Stimulated activated CD8-positive, alpha-beta memory T cell treated with anti-CD3 and anti-CD28 coated beads, Interleukin-4, amount 100 ng/mL, for 1 hour (primary cell): ENCODE measurements at places on chromosomes 3 and 15.

- no peak for DNase-seq
Observed at GRCh38 chr3:12948891-12949711, 107.7 kb upstream of the RPL32 start.

DNA sequence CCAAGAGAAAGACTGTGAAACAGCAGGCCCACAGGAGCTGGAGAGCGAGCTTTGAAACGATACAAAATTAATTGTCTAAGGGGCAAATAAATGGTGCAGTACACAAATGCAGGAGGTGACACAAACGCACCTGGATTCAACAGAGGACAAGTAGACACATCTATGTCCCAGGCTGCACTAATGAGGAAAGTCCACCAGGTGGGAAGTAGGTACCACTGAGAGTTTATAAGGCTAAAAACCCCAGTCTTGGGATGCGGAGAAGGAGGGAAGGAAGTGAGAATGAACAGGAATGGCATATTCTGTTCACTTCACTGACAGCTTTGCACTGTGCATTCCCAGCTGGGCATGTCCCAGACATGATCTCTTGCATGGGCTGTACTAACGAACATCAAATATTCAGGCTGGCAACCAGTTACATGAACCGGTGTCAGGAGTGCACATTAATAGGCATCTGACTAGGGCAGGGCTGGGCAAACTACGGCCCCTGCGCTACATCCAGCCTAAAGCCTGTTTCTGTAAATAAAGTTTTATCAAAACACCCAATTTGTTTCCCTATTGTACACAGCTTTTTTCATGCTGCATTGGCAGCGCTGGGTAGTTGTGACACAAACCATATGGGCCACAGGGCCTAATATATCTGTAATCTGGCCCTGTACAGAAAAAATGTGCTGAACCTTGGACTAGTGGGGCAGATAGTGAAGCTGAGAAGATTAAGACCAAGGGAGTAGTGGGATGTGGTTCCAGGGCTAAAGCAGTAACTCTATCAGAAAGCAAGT, 107.0 kb downstream of the IGF2BP2 start:
- no peak for DNase-seq

DNA sequence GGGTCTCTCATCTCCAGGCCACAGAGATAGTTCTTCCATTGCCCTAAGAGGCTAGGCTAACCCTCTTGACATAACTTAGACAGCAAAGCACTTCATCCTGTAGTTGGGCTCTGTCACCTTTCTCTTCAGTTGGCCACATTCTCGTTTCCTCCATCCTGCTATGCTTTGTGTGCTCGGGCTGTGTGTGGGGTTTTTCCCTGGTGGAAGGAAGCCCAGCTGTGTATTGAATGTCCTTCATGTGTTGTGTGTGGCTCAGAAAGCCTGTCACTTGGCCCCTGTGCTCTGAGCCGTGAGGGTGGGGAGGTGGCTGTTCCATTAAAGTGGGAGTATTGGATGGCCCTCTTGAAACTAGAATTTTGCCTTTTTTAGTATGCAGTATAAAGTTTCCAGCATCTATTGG, 8.8 kb upstream of the EXOG start:
- no peak for DNase-seq

DNA sequence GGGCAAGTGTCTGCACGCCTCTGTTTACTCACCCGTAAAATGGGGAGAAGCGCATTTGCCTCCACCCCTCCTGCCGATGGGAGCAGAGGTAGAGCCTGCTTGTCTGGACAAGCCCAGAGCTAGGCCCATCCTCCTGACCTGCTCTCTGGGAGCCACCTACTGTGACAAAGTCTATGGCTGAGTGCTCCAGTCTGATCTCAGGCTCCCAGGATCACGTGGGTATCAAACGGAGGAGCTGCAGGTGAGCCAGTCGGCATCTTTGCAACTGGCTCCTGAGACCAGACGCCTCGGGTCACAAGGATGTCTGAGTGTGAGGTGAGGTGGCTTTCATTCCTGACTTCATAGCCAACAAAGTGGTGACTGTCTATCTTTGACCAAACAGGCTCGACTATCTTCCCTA, 2.1 kb upstream of the ALDH1A3 start:
- DNase-seq: no peak

DNA sequence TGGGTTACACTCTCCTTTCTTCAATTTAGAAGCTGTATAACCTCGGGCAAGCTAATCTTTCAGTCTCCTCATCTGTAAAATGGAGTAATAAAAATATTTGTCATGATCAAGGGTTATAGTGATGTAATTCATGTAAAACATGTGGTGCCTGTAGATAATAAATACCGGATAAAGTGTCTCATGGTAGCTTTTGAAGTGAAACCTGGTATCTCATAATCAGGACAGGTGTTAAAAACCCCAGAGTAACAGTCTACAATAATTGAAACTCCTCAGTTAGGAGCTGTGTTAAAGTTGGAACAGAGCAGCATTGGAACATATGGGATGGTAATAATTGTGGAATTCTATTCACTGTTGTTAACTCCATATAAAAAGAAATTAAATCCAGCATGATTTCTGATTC, 884 bp upstream of the KNL1 start:
- DNase-seq: no peak

DNA sequence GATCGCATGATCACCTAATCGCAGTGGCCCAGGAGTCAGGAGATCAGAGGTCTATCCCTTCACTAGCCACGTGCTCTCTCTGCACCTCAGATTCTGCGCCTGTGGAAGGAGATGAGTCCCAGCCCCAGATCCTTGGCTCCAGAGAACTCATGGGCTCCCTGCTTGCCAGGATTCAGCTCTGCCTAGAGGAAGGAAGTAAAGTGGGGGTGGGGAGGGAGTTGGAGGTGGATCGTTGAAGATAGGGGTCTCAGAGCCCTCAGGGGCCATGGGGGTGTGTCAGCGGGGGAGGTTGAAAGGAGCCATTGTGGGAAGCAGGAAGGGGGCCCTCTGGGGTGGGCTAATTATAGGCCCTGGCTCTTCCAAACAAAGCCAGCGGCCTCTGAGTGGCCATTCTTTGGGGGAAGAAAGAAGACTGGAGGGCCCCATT, 11.3 kb upstream of the STRA6 start:
- DNase-seq: no peak

DNA sequence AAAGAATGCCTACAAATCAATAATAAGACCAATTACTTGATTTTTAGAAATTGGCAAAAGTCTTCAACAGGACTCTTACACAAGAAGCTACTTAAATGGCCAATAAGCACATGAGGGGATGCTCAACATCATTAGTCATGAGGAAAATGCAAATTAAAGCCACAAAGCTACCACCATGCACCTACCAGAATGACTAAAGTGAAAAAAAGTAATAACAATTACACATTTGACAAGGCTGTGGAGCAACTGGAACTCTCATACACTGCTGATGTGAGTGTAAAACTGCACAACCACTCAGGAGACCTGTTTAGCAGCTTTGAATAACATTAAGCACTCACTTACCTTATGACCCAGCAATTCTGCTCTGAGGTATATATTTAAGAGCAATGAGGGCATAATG, 68.4 kb downstream of the PPCDC start:
- DNase-seq: no peak

DNA sequence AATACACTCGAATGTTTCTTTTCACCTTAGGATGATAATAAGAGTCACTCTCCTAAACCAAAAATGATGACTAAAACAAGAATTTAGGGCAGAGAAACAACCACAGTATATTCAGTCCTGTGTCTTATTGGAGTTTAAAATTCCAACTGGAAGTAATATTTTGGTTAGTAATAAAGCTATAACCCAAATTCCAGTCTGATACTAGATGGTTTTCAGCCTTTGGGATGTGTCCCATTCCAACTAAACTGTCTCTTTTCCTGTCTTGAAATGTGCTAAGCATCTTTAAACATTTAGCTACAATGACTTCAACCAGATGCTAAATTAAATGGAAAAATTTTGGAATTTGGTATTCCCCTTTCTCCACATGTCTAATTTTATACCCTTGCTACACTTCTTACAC, 510.0 kb downstream of the ROBO1 start:
- DNase-seq: no peak

- DNase-seq: no peak
Observed at GRCh38 chr3:87090631-87091030, 99.7 kb upstream of the VGLL3 start.

- DNase-seq: no peak
Observed at GRCh38 chr3:37968813-37969595, 21.6 kb upstream of the VILL start.

DNA sequence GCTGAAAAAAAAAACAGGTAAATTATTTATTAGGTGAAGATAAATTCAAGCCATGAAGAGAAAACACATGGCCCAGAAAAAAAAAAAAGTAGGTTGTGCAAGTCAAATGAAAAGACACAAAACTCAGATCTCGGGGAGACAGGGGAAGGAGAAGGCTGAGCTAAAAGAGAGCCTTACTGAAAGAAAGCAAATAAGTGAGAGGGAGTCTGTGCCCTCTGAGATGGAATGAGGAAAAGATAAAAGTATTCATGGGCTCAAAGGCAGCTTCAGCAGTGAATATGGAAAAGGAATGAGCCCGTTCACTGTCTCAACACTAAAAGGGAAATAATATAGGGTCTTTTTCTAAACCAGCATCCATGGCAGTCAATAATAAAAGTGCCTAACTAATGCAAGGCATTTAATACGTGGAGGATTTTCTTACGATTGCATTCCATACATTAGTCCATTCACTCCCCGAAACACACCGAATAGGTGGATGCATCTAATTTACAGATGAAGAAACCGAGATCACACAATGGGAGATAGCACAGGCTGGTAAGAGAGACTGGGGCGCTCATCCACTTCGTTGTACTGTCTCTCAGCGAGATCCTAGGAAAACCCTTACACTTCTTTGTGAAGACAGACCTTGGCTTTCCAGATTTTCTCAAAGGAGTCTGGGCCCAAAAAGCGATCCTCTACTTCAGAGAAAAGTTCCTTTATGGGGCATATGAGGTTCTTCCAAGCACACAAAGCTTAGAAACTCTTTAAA, 1.1 kb downstream of the TFDP2 start:
- no peak for DNase-seq

DNA sequence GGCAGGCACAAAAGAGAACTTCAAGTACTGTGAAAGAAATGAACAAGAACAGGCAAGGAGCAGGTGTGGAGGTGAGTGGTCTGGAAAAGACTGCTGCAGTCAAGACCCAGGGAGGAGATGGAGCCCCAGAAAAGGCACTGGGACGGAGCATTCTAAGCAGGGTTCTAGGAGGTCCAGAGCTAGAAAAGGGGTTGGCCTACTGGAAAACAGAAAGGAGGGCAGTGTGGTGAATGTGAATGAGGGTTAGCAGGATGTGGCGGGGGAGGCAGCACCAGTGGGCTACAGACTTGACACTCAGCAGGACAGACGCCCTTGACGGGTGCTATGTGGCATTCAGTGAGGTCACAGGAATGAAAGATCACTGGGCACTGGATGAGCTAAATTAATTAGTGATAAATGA, 75.7 kb downstream of the SENP2 start:
- DNase-seq: no peak

DNA sequence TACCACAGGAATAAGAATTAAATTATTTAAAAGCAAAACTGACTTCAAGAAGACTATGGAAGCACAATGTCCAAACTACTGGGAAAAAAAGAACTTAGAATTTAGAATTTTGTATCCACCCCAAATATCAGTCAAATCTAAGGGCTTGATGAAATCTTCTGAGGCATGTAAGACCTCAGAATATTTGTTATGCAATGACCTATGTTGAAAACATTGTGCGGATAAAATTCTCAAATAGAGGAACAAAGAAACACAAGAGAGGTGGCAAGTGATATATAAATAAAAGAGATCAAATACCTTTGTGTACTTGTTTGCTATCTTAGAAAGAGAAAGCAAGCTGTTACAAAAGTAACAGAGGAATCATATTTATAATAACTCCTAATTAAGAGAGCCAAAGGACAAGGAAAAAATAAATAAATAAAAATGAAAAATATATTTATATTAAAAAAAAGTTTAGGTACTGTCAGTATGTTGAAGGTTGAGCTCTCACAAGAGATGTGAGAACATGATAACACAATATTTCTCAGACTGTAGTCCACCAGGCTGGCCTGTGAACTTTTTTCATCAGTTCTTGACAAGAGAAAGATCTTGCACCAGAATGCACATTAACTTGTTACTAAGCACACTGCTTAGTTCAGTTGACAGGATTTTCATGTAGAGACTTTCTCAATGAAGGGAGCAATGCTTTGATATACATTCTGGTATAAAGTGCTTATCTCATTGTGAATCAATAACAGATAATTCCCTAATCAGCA, 50.0 kb downstream of the CPA3 start:
- no peak for DNase-seq
